ENCODE measurements at places on chromosomes 3 and 15. TPM values are rescaled to one million over a fixed set of nuclear protein-coding genes. Genes with fewer than 3 reads are reported as not detected.

The SEC61A1 gene
- total RNA-seq, result 83.6 TPM

The SPSB4 gene
- 19.1 TPM for total RNA-seq

The RTP1 gene
- 0.31 TPM for total RNA-seq

The CHD2 gene
- total RNA-seq, result 201 TPM

The ITIH3 gene
- total RNA-seq, result not detected

The TUSC7 gene
- total RNA-seq, result not detected

The ROPN1B gene
- total RNA-seq, result 0.94 TPM

The ILDR1 gene
- not detected for total RNA-seq

The CISH gene
- 0.63 TPM for total RNA-seq

The CFAP100 gene
- total RNA-seq, result 5.9 TPM

The RFC4 gene
- 37.6 TPM for total RNA-seq

The ZNF80 gene
- total RNA-seq, result not detected

The A4GNT gene
- total RNA-seq, result not detected

The ESYT3 gene
- 0.94 TPM for total RNA-seq

The DISP2 gene
- 18.5 TPM for total RNA-seq

The AMT gene
- total RNA-seq, result 2.5 TPM

The RPL39L gene
- total RNA-seq, result 13.5 TPM

The EPHB3 gene
- total RNA-seq, result 5.3 TPM

The REC114 gene
- total RNA-seq, result not detected

The NPRL2 gene
- total RNA-seq, result 33.5 TPM

The DPPA2 gene
- not detected for total RNA-seq

The GOLGA6L4 gene
- 9.4 TPM for total RNA-seq

The SAMMSON gene
- not detected for total RNA-seq

The PEAK1 gene
- 27.2 TPM for total RNA-seq

The SQOR gene
- total RNA-seq, result 1.6 TPM

The CEP70 gene
- 69.5 TPM for total RNA-seq

The FANCD2OS gene
- total RNA-seq, result not detected

The CASR gene
- total RNA-seq, result 0.31 TPM

The OCA2 gene
- 12.2 TPM for total RNA-seq

The SLC12A1 gene
- total RNA-seq, result 2.2 TPM

The SPINK8 gene
- total RNA-seq, result not detected

Measured in parietal lobe (tissue), 2 donors.